ENCODE measurements at places on chromosomes 2 and 18. TPM values are rescaled to one million over a fixed set of nuclear protein-coding genes. Genes with fewer than 3 reads are reported as not detected.

ICA1L gene
- 15.1 TPM for total RNA-seq

POTEF gene
- total RNA-seq: 8.4 TPM

HPCAL1 gene
- total RNA-seq: 16.2 TPM

DNA sequence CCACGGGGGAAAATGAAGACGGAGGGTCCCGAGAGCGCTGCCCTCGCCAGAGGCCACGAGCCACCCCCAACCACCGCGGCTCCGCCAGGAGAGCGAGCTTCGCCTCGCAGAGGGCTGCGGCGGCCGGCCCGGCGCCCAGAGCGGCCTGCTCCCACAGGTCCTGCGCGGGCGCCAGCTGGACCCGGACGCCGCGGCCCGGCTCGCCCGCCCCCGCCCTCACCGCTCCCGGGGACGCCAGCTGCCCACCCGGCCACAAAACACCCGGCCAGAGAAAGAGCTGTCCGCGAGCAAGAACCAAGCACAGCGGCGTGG, 709 bp downstream of the PTPN2 start:
- no peak for DNase-seq

DNA sequence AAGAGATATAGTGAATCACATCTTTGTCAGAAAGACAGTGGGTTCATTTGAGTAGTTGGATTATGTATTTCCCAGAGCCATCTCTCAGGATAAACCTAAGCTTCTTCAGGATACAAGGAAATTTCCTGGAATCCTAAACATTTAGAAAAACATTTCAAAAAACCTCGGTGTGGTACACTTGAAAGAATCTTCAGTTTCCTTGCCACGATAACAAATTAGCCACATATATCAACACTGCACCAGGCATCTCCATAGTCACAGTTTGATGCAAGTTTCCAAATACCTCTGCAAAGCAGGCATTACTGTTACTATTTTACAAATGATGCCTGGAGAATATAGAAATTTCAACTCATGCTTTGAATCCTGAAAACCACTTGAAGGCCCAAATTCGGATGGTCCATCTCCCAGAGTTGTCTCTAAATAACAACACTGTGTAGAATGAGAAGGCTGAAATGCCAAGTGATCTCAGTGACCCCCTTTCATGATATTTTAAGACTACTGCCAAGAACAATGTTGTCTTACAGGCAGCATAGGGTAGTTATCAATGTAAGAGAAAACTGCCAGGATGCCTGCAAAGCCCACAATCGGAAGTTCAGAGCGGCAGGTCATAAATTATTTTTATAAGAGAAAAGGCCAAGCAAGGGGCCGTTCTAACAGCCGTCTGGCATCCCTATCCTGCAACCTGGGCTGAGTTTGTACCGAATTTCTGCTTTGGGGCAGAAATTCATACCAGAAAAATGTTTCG, 307.9 kb downstream of the TXNL1 start:
- DNase-seq: no peak

DNA sequence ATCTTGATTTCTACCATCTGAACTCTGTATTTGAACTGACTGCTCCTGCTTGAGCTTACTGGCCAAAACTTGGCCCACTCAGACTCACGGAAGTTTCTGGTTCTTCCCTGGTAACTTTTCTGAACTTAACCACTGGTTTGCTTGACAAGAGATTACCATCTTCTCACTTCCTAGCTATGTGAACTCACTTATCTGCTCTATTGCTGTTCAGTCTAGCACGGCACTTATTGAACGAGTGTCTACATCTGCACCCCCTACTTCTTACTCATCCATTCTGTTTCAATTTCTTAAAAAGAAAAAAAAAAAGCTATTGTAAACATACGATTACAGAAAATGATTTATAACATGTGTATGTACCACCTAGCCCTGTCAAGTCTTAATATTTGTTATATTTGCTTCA, 9.0 kb downstream of the CKAP2L start:
- no peak for DNase-seq

DNA sequence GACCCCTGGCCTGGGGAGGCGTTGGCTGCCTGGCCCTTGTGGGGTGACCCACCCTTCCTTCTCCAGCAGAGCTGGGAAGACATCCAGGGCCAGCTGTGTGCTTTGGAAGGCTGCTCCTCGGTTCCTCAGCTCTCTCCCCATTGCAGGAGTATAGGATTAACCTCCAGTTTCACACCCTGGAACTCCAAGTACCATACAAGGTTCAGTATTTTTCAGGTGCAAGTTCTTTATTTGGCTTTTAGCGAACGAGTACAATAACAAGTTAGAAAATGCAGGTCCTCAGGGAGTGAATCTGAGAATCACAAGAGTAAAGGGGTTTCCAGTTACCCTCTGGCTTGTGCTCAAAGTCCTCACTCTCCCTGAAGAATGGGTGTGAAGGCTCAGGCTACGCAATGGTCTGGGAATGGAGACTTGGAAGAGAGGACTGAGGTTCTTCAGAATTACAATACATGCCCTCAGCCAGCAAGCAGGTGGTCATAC, 101.2 kb downstream of the APOB start:
- no peak for DNase-seq

KIF5C gene
- 63.3 TPM for total RNA-seq

DNA sequence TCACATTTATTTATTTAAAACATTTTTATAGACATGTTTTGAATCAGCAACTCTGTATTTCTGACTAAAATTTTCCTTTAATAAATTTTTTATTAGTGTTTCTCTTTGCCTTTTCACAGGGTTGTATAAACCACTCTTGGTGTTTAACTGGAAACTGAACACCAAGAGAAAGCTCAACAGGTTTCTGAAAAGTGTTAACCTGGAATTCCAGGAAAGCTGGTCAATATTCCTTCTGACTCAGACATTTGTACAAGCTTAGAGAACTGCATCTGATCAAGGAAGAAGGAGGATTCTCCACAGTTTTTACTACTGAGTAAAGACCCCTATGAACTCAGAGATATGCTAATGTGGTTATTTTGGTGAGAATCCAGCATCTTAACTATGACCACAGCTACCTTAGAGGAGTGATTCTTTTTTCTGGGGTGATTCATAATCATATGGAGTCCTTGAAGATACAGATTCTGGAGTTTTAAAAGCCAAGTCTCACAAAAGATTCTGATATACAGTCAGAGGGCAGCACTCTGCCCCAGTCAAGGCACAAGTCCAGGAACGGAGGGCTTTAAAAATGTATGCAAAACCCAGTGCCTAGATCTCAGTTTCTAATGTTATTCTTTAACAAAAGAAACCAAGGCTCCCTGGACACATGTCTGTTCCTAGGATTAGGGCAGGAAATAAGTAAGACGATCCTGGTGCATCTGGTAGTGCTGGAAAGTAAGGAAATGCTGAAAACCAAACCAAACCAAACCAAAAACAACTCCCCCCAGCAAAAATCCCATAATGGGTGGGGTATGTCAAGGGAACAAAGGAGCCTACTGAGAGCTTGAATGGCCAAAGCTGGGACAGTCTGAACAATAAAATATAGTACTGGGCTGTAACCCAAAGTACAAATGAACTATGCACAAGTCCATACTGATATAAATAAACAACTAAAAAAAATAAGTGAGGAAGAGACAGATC, 85.1 kb upstream of the FZD5 start:
- DNase-seq: no peak

GRCh38 chr2:96359310-96359709, 23.7 kb downstream of the NCAPH start:
- no peak for DNase-seq

BMP10 gene
- total RNA-seq: not detected

GRCh38 chr2:61443342-61444041, 27.4 kb downstream of the USP34 start:
- DNase-seq: no peak

- DNase-seq: no peak
These were observed 180.0 kb upstream of the TPO start for GRCh38 chr2:1233281-1233680.

CHCHD5 gene
- 29.4 TPM for total RNA-seq

DNA sequence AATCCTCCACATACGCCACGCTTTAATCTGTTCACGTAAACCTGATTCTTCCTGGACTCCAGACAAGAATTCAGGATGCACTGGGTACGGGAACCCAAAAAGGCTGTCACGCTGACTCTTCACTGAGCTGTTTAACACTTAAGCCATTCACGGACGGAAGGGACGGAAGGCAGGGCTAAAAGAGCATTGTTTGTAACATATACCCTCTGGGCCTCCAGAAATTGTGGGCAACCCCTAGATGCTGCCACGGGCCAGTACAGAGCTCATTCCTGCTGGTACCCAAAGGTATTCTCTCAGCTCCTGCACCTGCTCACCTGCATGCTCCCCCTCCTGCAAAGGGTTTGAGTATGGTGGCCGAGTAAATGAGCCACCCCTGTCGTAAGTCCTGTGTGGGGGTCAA, 45.6 kb upstream of the RMP24 start:
- no peak for DNase-seq

GRCh38 chr2:12320991-12321641, 395.6 kb upstream of the TRIB2 start:
- DNase-seq: no peak

RUFY4 gene
- not detected for total RNA-seq

GCG gene
- total RNA-seq: 0.27 TPM

SLC14A1 gene
- total RNA-seq: not detected

GRCh38 chr18:44041553-44041952, 639.1 kb upstream of the SETBP1 start:
- DNase-seq: no peak

- DNase-seq: no peak
These were observed 27.1 kb downstream of the RRM2 start for GRCh38 chr2:10149635-10150034.

GRCh38 chr2:130328710-130329109, 14.0 kb upstream of the IMP4 start:
- DNase-seq: no peak

- DNase-seq: no peak
These were observed 502.2 kb upstream of the SETBP1 start for GRCh38 chr18:44178476-44178875.

- DNase-seq: no peak
These were observed 176.9 kb upstream of the SMAD7 start for GRCh38 chr18:49127471-49128190.

DNA sequence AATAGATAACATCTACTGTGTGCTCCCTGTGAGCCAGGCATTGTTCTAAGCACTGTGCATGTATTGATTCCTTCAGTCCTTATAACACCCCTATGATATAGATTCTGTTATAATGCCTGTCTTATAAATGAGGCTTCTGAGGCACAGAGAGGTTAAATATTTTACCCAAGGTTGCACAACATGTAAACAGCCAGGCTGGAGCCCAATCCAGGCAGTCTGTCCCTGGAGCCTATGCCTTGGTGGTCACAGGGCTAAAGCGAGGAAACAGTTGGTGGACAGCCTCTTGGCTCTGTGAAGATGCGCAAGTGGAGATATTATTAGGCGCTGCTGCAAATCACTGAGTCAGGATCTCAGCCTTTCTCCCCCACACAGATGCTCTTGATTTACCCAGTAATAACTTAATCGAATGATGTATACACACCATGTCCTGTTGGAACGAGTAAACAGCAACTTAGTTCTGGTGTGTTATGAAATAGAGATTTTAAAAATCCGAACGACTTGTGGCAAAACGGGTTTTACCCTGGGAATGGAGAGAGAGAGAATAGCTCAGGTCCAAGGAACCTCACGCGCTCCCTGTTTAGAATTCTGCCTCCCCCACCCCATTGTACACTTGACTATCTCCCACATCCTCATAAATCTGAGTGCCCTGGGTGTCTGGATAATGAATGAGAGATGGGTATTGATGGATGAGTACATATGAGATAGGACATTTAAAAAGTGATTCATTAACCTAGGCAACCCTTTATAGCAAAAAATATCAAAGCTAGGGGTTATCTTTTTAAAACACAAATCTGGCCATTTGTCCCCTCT, 231.9 kb downstream of the BCL2 start:
- no peak for DNase-seq

CCDC68 gene
- total RNA-seq: not detected

DNA sequence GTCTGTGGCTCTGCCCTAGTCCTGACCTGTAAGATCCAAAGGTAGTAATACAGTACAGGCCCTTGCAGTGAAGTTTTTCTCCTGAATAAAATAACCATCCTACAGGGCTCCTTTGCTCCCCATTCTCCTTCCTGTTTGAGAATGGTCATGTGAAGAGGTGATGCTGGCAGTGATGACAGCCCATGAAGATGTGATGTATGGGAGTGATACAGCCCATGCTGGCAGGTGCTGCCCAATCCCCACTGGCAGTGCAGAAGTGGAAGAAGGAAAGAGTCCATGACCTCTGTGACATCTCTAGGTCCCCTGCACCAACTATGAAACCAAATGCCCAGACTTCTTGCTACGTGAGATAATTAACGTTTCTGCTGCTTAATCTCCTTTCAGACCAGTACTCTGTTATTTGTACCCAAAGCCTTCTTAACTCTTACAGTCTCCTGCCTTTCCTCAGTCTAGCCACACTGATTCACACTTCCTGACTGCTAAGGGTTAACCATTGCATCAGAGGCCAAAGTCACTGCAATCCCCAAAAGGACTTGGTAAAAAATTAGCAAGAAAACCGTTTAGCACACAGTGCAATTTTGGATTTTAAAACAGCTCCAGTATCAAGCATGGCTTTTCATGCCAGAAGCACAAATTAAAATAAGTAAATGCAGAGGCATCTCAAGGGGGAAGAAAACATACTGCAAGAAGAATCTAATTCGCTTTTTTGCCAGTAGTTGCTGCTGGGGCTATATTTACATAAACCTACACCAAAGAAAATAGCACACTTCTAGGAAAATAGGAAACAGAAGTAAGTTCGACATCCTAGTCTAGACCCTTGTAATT, 98.0 kb downstream of the STK39 start:
- DNase-seq: no peak

DNA sequence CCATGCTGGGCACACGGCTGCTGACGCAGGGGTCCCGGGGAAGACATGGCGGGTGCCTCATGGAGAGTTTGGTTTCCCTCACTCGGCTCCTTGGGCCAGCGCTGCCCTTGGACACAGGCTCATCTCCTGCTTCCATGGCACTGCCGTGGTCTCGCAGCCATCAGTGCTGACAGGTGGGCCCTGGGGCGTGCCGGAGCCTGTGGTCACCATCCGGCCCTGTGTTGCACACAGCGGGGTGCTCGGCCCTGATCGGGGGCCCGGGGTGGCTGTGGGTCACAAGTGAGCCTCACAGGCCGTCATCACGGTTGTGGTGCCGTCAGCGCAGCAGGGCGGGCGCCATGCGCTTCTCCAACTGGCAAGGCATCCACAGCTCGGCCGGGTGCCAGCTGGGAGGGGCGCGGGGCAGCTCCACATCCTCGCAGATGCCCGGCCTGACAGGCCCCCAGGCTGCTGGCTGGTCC, 582 bp downstream of the RTP5 start:
- DNase-seq: no peak

GRCh38 chr2:19312949-19313348, 45.5 kb downstream of the OSR1 start:
- DNase-seq: no peak

KCMF1 gene
- total RNA-seq: 61.2 TPM

TRABD2A gene
- total RNA-seq: 0.84 TPM

DNA sequence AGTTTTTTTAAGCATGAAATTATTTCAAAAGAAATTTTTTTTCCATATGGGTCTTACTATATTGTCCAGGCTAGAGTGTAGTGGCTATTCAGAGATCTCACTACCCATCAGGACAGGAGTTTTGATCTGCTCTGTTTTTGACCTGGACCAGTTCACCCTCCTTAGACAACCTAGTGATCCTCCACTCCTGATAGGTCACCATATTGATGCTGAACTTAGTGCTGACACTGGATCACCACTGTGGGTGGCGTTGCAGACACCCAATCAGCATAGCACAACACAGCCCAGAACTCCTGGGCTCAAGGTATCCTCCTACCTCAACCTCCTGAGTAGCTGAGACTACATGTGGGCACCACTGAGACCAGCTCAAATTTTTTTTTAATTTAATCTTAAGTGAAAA, 8.2 kb downstream of the OLA1 start:
- no peak for DNase-seq

Data from neural crest cell (in vitro differentiated cells).